Activated naive CD8-positive, alpha-beta T cell treated with anti-CD3 and anti-CD28 coated beads, Interleukin-2, amount 10 ng/mL, durations not matched to agents 7 days and 5 days (primary cell): ENCODE measurements at places on chromosomes 7 and 10. TPM values are rescaled to one million over a fixed set of nuclear protein-coding genes. Genes with fewer than 3 reads are reported as not detected.

DNA sequence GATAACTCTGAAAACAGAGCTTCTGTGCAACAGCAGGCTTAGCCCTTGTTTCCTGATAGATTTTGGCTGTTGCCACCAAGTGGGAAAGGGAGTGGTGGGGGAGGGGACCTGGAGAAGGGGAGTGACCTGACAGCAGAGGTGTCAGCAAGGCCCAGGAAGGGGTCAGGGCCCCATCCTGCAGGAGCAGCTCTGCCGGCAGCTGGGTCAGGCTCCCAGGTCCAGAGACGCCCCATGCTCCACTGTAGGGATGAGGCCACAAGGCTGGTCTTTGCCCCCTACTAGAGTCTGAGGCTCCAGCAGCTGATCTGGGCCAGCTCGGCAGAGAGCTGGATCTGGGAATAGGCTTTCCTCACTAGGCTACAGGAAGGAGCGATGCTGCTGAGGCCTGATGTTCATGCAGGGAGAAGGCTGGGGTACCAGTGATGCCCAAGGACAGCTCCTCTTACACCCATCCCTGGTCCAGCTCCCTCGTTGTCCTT is 44.0 kb upstream of the ZMIZ1 start:
- DNase-seq = no peak

DNA sequence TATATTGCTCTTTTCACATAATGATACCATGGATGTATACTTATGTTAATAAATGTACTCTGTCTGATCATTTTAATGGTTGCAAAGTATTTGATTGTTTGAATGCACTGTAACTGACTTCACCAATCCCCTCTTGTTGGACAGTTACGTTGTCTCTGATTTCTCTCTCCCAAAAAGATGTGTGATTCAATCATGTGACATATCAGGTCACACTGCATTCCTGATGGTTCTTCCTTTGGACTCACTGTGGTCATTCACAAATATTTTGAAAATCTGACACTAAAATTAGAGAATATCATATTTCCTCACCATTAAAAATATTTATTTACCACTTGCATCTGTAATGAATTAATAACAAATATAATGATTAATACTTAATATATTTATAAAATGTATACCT is 22.2 kb downstream of the SLC16A12 start:
- no peak for DNase-seq

- no peak for DNase-seq
These were observed 268.9 kb downstream of the PLXDC2 start for GRCh38 chr10:20085115-20085514.

GRCh38 chr10:59877191-59877671 is 29.1 kb downstream of the CCDC6 start:
- no peak for DNase-seq

DNA sequence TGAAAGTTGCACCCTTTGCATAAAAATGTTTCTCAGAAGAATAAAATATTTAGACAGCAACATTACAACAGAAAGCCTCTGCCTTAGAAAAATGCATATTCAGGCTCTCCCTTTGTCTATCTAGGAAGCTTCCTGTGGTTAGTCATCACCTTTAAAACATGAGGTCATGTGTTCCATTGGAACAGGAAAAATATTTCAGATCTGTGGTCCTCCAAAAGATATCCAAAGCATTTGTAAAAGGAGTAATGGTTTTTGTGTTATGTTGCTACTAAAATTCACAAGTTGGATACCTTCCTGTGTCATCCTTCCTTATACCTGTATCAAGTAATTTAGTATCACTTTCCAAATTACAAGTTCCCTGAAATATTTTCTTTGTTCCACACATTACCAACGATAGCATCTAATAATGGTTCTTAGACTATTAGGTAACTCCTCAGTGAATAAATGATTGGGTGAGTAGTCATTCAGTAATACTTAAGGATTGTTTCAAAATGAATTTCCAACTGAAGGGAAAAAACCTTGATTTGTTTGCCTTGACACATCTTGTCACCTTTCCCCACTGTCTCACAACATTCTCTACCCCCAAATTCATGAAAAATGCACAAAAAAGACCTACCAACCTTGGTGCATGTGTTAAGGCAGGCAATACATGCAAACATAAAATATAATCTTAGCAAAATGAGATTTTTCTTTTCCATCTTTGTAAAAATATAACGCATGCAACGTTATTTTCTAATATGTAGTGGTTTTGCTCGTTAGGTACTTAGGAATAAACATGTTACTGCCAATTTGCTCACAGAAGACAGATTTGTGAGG is 19.7 kb upstream of the RHOBTB1 start:
- no peak for DNase-seq

- no peak for DNase-seq
These were observed 155.8 kb downstream of the BMPER start for GRCh38 chr7:34061149-34061548.

GRCh38 chr10:113484487-113484886 is 68.4 kb upstream of the HABP2 start:
- DNase-seq = no peak

- DNase-seq = no peak
These were observed 20.4 kb upstream of the GOT1 start for GRCh38 chr10:99450624-99451498.

DNA sequence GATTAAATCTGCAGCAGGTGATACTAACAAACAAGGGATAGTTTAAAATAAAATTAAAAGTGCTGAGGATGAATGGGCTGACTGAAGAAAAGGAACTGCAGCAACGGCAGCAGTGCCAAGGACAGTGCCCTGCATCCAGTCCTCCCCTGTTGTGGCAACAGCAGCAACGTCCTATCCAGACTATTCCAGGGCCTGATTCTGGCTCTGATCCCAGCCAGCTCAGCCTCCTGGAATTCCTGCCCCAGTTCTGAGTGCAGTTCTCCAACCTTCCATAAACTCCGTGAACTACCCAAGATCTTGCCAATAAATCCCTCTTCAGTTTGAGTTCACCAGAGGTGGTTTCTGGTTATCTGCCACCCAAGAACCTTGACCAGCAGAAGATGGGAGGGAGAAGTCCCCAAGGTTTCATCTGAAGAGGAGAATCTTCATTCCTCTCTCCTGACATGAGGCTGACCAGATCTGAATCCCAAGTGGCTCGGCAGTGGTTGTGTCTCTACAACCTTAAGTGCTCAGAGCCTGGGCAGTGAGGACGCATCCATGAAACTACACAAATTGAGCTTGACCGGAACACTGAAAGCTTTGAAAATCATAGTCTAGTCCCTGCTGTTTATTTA is 115.8 kb downstream of the SORBS1 start:
- no peak for DNase-seq

- no peak for DNase-seq
These were observed 20.8 kb downstream of the BRAF start for GRCh38 chr7:140903741-140904480.

DNA sequence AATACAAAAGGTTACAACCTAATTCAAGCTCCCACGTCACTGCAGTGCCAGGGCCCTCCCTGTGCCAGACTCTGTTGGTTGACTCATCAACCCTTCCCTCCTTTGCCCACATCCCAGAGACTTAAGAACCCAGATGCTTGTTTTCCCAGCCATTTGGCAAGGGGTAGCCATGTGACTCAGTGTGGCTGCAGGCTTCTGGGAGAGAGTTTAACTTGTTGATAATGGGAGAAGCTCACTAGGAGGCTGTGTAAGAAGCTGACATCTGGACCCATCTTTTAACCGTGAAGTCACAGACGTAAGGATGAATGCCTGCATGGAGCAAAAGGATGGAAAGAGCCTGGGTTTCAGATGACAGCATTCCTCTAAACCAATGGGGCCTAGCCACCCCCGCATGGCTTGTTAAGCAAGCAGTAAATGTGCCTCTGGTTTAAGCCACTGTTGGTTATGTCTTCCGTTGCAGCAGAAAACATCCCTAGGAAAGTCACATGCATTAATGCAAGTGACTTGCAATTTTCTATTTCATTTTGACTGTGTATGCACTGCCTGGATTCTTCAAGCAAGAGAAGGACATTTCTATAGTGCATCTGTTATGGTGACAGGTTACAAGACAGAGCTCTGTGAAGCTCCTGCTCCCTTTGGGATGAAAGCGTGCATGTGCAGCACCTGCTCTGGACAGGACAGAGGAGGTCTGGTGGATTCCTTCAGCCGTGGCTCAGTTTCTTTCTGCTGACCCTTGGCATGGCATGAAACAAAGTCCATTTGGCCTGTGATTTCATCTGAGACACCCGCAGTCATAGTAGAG is 57.5 kb upstream of the CREB5 start:
- no peak for DNase-seq

GRCh38 chr7:13727279-13727678 is 262.2 kb downstream of the ETV1 start:
- DNase-seq = no peak

DNA sequence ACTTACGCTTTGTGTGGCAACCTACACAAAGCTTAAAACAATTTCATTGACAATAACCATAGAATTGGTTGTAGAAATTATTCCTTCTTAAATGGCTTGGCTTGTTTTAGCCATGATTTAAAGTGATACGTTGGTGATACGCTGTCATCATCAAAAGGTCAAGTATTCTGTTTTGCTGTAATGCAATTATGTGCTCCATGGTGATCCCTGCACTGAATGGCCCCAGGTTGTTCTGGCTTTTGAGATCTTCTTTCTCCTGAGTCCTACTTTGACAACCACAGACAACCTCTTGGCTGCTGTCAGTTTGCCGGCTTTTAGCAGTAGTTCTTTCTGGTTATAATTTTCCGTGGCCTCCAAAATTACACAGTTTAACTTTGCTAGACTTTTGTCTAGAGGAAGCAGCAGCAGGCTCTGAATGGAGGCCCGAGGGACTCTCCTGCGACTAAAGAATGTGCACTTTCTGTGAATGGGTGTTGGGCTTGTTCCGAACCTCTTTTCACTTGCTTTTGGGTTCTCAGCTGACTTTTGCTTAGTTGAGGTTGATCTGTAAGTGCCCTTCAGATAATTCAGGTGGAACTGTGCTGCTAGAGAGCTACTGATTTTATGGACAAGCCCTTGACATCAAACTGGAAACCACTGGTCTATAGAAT is 104.7 kb downstream of the TMEM178B start:
- no peak for DNase-seq

GRCh38 chr7:24019841-24020240 is 264.1 kb upstream of the NPY start:
- no peak for DNase-seq

- no peak for DNase-seq
These were observed 77.5 kb downstream of the GPR26 start for GRCh38 chr10:123743441-123744223.

- DNase-seq = no peak
These were observed 261.4 kb downstream of the MTERF1 start for GRCh38 chr7:91618776-91619765.

GRCh38 chr7:38756521-38756920 is 125.3 kb upstream of the AMPH start:
- DNase-seq = no peak

DNA sequence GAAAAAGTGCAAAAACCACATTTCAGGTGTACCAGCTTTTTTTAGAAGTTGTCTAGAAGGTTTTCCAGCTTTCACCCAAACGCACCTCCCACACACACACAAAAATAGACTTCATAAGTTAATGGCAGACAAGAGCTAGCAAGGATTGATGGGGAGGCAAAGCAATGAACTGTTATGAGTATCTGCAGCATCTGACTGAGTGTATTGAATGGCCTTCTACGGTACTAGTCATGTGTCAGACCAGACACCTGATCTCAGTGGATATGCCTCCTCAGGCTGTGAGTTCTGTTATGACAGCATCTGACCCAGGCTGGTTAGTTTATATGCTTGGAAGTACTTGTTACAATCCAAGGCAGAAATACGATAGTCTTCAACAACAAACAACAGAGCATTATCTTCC is 406.1 kb upstream of the AUTS2 start:
- no peak for DNase-seq

- no peak for DNase-seq
These were observed 15.2 kb downstream of the SOSTDC1 start for GRCh38 chr7:16450366-16450765.

The ZNF239 gene
- 2.1 TPM for total RNA-seq

The PTF1A gene
- not detected for total RNA-seq

The DHX32 gene
- 19.1 TPM for total RNA-seq

The LRRD1 gene
- total RNA-seq = not detected

The UBE2D1 gene
- total RNA-seq = 12.7 TPM
